ENCODE measurements at places on chromosomes 7 and 10.

DNA sequence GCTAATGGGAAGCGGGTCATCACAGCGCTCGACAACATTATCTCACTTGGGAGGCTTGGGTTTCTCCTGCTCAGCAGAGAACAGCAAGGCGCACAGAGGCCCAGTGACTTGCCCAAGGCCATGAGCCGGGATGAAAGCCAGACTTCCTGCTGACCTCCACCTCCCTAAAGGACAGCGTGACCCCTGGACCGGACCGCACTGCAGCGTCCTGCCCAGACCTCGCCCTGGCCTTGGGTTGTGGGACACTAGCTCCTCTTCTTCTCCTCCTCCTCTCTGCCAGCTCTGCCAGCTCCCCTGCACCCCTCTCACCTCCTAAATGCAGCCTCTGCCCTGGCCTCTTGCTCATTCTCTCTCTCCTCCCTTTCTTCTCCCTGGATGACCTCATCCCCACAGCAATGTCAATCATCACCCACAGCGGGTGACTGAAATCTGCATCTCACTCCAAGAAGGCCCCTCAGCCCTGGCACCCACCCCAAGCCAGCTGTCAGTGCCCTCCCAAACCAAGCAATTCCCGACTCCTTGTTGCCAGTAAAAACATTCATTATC lies 19.4 kb downstream of the SPOCK2 start:
- no peak for DNase-seq

GRCh38 chr10:109933984-109934565 lies 10.8 kb upstream of the XPNPEP1 start:
- no peak for DNase-seq

DNA sequence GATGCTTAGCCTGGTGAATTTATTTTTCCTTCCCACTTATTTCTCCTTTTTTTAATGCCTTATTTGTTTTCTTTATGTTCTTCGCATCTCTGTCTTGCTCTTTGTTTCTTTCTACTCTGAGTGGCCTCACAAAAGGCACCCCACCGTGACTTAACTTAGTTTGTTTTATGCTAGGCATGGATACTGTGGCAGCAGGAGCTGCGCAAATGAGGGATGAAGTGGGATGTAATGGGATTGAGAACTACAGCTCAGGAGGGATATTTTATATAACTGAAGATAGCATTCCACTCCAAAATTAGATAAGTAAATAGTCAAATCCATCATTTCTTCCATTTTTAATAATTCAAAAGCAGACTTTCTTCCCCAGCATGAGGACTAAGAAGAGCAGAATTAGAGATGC lies 1.7 kb upstream of the CACNA2D1 start:
- DNase-seq = no peak

DNA sequence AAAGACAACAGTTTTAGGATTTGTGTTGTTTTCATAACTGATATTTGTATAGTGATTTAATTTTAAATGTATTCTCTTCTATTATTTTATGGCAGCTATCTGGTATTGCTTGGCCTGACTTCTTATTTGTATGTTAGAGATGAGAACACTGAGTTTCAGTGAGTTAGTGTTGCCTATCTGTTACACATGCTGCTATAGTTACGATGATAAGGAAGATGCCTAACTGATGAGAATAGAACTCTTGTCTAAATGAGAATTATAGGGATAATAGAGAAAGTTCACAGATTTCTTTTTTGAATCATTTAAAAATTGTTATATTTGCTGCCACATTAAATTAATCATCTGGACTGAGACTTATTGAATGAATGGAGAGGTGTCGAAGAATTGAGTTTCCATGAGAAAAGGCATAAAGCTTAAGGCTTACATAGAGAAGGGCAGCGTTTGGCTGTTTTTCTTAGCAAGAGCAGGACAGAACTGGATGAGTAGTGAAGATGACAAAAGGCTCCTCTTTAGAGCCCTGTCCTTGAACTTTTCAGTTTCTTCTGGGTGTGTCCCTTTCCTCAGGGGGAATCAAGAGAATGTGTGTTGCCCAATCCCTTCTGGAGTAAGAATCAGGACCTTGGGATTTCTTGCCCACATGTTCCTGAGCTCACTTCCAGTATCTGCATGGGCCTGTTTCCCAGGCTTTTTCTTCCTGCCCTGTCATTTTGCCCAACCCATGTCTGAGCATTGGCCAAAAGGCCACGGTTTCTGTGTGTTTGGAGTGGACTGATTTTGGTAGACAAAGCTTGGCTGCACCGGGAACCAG lies 195.6 kb upstream of the CSTF2T start:
- DNase-seq = no peak

GRCh38 chr7:96949766-96950165 lies 55.6 kb upstream of the DLX6 start:
- DNase-seq = no peak

DNA sequence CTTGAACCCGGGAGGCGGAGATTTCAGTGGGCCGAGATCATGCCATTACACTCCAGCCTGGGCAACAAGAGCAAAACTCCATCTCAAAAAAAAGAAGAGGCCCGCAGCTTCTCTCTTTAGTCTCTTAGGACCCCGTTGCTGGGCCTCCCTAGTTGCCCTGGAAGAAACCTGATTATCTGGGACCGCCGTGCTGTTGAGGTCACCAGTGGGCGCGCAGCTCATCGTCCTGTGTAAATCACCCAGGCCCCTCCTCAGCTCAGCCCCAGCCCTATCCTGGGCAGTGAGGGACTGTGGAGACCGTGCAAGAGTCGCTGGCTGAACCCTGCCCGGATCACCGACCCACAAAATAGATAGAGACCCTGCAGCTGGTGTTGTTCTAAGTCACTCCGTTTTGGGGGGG lies 85.0 kb downstream of the UNCX start:
- no peak for DNase-seq

DNA sequence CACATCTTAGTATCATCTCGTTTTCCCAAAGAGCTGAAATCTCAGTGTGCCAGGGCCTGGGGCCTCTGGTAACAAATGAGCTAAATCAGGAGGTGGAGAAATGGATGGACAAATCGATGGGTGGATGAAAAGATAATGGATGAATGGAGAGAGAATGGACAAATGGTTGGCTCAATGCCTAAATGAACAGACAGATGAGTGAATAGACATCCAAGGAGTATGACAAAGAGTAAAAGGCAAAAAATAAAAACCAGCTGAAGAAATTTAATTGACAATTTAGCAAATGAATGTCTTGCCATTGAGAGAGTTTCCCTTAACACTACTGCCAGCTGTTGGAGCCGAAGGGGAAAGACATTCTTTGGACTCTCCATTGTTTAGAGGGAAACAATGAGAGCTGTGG lies 8.0 kb downstream of the SYCE1 start:
- DNase-seq = no peak

DNA sequence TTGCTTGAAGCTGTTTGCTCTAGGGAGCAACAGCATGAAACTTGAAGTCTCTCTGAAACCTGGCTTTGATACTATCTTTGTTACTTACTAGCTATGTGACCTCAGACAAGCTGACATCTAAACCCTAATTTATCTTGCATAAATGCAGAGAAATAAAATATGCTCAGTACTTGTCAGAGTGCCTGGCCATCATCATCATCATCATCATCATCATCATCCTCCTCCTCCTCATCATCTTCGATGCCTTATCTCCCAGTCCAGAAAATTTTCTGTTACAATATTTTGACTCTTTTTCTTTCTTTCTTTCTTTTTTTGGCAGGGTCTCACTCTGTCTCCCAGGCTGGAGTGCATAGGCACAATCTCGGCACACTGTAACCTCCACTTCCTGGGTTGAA lies 34.8 kb upstream of the TAX1BP1 start:
- no peak for DNase-seq

- DNase-seq = no peak
These were observed 32.1 kb downstream of the TMEM60 start for GRCh38 chr7:77765906-77766800.

GRCh38 chr7:133436014-133436428 lies 183.1 kb downstream of the EXOC4 start:
- DNase-seq = no peak

GRCh38 chr10:43596546-43596945 lies 9.7 kb upstream of the ZNF485 start:
- DNase-seq = no peak

DNA sequence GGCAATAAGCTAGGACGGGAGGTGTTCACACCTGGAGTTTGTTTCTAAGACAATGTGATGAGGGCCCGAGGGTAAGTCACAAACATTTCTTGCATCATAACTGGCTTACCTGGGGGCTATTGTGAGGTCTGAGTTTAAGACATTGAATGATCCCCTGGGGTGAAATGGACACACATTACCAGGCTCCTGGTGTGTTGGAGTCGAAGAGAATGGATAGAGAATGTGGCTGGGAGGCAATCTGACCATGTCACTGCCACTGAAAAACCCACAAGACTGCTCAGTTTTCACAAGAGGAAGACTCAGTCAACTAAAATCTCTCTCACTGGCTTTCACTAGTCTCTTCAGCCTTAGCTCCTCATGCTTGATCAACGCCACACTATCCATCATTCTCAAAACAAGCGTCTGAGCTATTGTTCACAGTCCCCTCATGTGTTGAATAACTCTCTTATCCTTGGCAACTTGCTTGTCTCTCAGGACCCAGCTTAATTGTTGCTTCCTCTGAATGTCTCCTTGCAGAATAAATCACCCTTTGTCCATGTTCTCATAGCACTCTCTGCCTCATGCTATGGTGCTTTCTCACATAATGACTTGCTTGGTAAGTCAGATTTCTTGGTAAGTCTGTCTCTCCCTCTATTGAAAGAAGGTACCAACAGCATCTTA lies at the start of gene C10orf120:
C10orf120 (minus strand) TSS at position 51 of the 660 bp plus-strand sequence. CDS start 56 bp downstream, outside the sequence.
- no peak for DNase-seq

DNA sequence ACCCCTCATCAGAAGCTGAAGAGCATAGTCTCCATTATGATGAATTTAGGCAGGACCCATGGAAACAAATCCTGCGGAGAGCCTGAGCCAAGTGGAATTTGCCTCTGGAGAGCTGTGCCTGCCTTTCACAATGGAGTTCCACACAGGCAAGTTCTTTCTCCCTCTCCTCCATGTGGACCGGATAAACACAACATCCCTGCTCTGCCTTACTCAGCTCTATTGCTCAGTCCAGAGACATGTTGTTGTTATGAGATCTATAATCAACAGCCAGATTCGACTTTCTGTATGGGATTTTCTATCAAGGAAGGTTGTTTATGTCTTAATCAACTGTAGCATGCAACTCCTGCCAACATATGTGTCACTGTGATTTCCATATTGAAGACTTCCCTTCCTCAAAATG lies 59.5 kb upstream of the ELMO1 start:
- DNase-seq = no peak

GRCh38 chr7:75804004-75804403 lies 9.6 kb downstream of the CCL24 start:
- no peak for DNase-seq

GRCh38 chr10:89206402-89207180 lies 526 bp downstream of the CH25H start:
- DNase-seq = no peak

DNA sequence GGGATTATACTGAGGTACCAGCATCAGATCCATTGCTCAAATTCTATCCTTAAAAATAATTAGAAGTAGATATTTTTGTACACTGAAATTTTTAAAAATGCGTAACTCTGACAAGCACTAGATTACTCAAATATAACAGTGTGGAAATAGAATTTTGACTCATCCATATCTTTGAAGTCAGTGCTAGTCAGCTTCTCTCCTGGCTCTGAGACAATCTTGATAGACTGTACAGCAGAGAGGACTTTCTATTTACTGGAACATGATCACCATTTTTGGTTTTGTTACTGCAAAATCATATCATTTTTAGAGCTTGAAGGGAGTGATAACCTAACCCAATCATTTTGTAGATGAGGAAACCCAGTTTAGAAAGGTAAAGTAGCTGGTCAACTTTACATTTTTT lies 195.0 kb downstream of the MTERF1 start:
- DNase-seq = no peak

- no peak for DNase-seq
These were observed 6.2 kb downstream of the ATP6V0E2 start for GRCh38 chr7:149879766-149880637.

DNA sequence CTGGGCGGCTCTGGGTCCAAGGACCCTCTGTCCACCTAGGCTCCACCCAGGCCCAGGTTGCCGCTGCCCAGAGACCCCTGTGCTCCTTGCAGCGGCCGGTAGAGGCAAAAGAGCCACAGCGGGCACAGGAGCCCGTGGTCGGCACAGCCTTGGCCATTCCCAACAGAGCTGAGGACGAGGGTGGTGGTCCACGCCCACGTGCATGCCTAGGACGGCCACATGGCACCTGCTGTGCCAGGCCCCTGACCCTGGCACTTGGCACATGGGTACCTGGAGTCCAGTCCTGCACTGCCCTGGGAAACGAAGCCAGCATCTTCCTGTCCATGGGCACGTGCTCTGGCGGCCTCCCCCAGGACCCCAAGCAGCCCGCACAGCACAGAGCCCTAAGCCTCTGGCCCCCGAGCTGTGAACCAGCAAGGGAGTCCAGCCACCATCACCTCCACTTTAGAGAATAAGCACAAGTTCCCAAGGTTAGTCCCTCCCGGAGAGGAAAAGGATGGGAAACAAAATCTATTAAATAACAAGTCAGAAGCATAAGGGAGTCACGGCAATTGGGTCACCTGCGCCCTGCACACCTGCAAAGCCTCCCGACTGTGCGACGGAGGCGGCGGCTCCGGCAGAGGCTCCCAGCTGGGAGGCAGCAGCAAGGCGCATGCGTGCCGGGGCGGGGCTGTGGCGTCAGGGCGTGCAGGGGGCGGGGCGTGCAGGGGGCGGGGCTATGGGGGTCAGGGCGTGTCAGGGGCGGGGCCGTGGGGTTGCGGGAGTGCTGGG lies 59.1 kb downstream of the STK32C start:
- DNase-seq = peak; percentile 55

GRCh38 chr10:46273506-46274477 lies 13.0 kb upstream of the ANTXRL start:
- no peak for DNase-seq

GRCh38 chr10:76234499-76235226 lies 803.2 kb downstream of the LRMDA start:
- DNase-seq = no peak

- DNase-seq = no peak
These were observed 18.7 kb downstream of the AKR1C1 start for GRCh38 chr10:4981722-4982471.

GRCh38 chr10:101566333-101567164 lies 21.5 kb downstream of the POLL start:
- DNase-seq = no peak

DNA sequence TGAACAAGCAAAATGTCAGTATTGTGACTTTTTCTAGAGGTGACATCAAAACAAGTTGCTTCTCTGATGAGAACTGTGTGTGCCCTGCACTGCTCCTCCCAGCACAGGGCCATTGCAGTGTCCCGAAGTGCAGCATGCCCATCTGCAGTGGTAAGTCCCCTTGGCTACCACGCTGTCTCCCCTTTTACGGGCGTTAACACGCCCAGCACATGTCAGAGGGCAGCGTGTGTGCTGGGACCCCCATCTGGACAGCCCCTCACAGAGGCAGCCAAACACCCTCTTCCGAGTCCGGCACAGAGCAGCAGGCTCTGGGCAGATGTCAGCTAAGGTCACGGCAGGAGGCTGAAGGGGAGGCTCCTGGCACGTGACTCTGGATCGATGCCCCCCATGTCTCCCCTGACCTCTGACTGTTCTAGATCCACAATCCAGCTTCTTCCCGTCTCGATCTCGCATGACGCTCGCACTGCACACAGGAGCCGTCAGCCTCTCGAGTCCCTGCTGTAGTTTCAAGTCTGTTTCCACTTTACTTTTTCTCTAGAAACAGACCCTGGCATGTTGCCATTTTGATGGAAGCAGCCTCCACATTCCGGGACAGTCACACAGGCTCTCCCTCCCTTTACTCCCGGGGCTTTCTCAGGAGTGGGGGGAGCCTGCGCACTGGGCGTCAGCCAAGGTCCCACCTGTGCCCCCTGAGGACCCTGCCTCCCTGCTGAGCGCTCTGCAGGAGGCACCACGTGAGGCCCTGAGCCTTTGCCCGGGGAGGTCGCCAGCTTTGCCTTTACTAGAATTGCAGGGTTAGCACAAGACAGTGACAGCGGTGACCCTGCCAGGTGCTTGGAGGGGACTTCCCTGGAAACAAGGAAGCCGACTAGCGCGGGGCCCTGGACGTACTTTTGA lies 133.8 kb downstream of the TCERG1L start:
- no peak for DNase-seq
